ENCODE measurements at places on chromosomes 7 and 10.

- DNase-seq: no peak
These were observed 52.6 kb downstream of the MCU start for GRCh38 chr10:72744566-72744965.

GRCh38 chr7:33044986-33045385, 17.6 kb downstream of the NT5C3A start:
- peak; percentile 20 for DNase-seq

GRCh38 chr7:49583440-49583839, 190.0 kb upstream of the VWC2 start:
- DNase-seq: no peak

GRCh38 chr10:28801869-28802268, 124.5 kb downstream of the BAMBI start:
- no peak for DNase-seq

DNA sequence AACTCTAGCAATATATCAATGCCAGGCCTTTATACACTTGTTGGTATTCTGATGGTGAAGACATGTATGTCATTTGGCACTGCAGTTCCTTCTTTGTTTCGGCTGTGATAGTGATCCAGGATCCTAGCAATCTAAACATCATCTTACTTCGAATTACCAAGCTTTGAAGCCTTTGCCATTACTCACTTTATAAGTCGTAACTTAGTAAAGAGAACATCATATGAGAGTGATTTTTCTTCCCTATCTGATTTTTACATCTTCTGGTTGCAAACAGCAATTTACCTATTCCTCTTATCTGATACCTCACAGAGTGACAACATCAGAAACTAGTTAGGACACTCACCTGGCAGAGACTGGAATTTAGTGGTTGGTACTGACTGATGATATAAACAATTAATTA, 7.6 kb upstream of the BPGM start:
- DNase-seq: no peak
